ENCODE measurements at places on chromosomes 3 and 15. TPM values are rescaled to one million over a fixed set of nuclear protein-coding genes. Genes with fewer than 3 reads are reported as not detected.
A peak's percentile ranks its signal among the peaks of the same experiment; 100 is the strongest.

GRCh38 chr3:59052803-59053411 is 3.1 kb upstream of the CFAP20DC start:
- DNase-seq: no peak

- DNase-seq: no peak
These were observed 402.3 kb upstream of the TGFBR2 start for GRCh38 chr3:30204126-30204525.

- DNase-seq: no peak
These were observed 453.6 kb upstream of the THBS1 start for GRCh38 chr15:39127151-39127790.

GRCh38 chr3:186083746-186084145 is 25.1 kb downstream of the ETV5 start:
- no peak for DNase-seq

- no peak for DNase-seq
These were observed 41.3 kb upstream of the ETV5 start for GRCh38 chr3:186150041-186150830.

- no peak for DNase-seq
These were observed 102.9 kb upstream of the KLF13 start for GRCh38 chr15:31223478-31224350.

GRCh38 chr15:49085696-49086459 is 39.6 kb upstream of the SECISBP2L start:
- no peak for DNase-seq

DNA sequence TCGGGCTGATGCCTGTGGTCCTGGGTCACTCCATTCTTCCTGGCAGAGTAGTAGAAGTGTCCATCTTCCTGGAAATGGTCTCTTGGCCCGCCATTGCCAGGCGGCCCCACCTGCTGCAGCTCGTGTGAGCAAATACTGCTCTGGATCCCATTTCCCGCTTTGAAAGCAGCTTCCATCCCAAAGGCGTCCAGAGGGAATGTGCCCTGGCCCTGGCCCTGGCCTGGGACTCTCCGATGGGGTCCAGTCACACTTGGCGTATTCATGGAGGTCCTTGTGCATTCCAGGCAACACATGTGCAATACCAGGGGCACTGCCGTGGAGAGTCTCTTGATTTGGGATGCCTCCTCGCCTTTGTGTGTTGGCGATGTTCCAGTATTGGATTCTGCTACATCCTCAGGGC is 111.1 kb downstream of the SNRPN start:
- no peak for DNase-seq

- no peak for DNase-seq
These were observed 1444.5 kb upstream of the CADM2 start for GRCh38 chr3:83514130-83514914.

DNA sequence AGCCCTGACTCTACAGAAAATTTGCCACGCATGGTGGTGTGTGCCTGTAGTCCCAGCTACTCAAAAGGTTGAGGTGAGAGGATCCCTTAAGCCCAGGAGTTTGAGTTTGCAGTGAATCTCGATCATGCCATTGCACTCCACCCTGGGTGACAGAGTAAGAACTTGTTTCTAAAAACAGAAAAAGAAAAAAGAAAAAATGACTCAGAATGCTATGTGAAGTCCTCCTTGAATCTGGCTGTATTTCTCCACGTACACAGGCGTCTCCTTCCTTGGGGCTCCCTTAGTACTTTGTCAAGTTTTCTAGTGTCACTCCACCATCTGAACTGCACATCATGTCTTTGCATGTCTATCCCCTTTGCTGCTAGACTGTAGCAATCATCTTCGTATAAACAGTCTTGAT is 104.4 kb downstream of the LMLN start:
- no peak for DNase-seq

- no peak for DNase-seq
These were observed 238.6 kb downstream of the CHL1 start for GRCh38 chr3:435161-435560.

DNA sequence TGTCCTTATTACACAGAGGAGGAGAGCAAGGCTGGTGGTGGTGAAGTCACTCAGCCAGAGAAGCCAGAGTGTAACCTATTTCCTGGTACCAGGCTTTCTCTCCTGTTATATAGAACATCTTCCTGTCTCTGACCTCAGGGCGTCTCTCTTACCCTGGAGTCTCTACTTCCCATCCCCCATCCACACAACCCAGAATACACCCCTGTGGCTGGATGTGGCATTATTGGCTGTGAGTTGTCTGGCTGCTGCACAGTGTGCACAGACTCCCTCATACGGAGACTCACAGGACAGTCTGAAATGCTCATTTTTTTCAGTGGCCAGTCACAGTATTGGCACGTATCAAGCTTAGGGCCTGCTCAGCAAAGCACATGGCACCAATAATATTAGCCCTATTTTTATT is 8.6 kb downstream of the PODXL2 start:
- DNase-seq: no peak

GRCh38 chr15:78767331-78767951 is 43.8 kb downstream of the ADAMTS7 start:
- DNase-seq: peak; percentile 39

GRCh38 chr3:74640211-74640610 is 25.8 kb upstream of the CNTN3 start:
- DNase-seq: no peak

- no peak for DNase-seq
These were observed 190.6 kb downstream of the PLCL2 start for GRCh38 chr3:17075358-17075757.

- DNase-seq: no peak
These were observed 73.3 kb downstream of the USP13 start for GRCh38 chr3:179726075-179726699.

GRCh38 chr3:118543832-118544231 is 490.8 kb downstream of the IGSF11 start:
- DNase-seq: no peak

DNA sequence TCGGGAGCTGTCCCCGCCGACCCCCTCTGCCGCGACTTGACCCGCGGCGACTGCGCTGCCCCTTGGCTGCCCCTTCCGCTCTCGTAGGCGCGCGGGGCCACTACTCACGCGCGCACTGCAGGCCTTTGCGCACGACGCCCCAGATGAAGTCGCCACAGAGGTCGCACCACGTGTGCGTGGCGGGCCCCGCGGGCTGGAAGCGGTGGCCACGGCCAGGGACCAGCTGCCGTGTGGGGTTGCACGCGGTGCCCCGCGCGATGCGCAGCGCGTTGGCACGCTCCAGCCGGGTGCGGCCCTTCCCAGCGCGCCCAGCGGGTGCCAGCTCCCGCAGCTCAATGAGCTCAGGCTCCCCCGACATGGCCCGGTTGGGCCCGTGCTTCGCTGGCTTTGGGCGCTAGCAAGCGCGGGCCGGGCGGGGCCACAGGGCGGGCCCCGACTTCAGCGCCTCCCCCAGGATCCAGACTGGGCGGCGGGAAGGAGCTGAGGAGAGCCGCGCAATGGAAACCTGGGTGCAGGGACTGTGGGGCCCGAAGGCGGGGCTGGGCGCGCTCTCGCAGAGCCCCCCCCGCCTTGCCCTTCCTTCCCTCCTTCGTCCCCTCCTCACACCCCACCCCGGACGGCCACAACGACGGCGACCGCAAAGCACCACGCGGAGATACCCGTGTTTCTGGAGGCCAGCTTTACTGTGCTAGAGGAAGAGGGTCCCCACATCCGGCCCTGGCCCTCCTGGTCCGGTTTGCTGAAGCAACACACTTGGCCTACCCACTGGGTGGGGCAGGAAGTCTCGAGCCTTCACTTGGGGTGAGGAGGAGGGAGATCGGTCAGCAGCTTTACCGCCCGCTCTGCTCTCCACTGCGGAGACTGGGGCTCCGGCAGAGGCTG is at the start of gene RASSF1:
Gene RASSF1, minus strand, starts transcription at position 389 of the 882 bp plus-strand sequence. Its CDS starts 31 bp downstream, at position 358.
- DNase-seq: peak; percentile 86

DNA sequence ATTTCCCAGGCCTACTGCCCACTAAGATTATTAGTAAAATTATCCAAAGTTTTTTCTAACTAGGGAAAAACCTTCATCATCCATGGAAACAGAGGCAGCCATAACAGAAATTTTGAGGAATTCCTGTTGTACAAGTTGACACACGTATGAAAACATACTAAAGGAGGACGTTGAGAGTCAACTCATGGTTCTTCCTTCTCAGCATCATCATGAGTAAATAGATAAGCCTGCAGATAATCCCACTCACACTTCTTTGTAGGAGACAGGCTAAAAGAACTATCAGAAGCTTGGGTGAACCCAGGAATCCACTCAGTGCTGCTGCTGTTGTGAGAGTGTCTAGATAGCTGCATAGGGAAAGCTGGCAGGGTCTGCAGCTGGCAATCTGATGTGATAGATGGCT is 694.8 kb upstream of the NR2F2 start:
- DNase-seq: no peak

- DNase-seq: no peak
These were observed 41.6 kb upstream of the DLG1 start for GRCh38 chr3:197339841-197340520.

DNA sequence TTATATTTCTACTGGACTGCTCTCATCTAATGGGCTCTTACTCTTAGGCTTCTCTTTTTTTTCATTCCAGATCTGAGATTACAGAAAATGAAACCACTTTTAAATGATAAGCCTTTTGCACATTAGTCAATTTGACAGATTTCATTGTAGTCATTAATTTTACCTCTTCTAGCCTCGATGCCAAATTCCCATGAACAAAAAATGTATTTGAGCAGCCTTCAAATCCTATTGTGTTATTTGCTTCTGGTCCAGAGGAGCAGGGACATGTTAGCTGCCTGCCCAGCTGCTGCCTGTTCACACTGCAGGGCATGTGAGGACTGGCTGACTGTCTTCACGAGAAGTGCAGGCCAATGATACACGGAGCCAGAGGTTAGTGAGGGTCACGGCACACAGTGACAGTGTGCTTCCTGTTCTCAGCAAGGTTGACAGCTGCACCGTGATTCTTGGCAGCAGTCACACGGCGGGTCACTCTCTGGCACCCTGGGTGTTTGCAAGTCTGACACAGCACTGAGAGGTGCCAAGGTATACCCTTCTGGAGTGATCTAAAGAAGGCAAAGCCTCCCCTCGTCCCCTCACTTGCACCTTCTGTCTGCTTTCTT is 40.8 kb downstream of the KAT2B start:
- peak; percentile 95 for DNase-seq

DNA sequence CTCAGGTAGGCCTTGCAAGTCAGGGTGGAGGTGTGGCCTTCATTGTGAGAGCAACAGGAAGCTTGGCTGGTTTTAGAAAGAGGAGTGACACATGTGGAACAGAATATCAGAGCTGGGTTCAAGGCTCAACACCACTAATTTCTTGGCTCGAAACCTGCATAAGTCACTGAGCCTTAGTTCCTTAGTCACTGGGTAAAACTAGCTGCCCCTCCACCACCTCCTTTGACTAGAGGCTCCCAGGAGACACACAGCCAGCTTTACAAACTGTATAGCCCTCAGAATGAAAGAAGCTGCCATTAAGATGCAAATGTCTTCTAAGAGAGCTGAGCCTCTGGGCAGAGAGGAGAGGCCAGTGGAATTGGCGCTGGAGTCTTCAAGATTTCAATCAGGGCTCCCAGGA is 67.7 kb downstream of the CERS3 start:
- no peak for DNase-seq

GRCh38 chr15:72932472-72932871 is 119.8 kb upstream of the NEO1 start:
- no peak for DNase-seq

DNA sequence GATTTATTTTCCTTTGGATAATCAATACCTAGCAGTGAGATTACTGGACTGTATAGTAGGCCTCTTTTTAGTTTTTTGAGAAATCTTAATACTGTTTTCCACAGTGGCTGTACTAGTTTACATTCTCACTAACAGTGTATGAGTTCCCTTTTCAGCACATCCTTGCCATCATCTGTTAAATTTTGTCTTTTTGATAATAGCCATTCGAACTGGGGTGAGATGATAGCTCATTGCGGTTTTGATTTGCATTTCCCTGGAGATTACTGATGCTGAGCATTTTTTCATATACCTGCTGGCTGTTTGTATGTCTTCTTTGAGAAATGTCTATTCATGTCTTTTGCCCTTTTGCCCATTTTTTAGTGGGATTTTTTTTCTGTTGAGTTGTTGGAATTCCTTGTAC is 210.8 kb downstream of the CGGBP1 start:
- DNase-seq: no peak

GRCh38 chr15:73872346-73872745 is 1.0 kb upstream of the TBC1D21 start:
- DNase-seq: no peak

GRCh38 chr3:55511895-55512570 is 24.9 kb upstream of the WNT5A start:
- no peak for DNase-seq

GRCh38 chr15:80090879-80091503 is 31.5 kb downstream of the ZFAND6 start:
- DNase-seq: no peak

DNA sequence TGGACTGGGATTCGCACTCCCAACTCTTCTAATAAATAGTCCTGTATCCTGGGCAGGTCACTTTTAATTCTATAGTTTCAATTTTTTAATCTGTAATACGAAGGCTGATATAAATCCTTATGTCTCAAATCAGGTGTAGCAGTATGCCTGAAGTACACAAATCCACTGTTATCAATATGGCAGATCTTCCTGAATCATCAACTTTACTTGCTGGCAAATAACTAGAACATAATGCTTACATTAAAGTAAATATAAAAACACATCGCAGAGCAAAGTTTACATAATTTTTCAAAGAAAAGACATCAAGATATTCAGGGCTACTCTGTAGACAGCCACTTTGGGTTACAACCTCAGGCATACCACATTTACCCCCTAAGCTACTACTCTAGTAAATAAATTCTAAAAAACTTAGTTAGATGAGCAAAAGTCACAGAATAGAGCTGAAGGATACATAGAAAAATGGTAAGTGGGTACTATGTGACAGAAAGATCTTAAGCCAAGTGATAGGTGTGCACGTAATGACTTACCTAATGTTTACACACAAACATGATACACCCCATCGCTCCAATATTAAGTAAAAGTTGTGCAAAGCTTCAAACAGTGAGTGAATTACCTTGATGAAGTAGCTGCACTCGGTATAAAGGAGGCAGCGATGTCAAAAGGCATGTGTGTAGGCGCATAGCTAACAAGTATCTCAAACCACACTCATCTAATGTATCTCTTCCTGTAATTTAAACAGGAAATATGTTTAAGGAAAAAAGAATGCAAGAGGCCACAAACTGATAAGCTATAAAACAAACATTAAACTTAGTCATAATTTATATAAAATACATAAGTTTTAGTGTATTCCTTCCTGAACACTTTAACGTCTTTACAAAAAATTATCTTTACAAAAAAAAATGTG is 127.9 kb downstream of the DMXL2 start:
- no peak for DNase-seq

Gene CPNE9
- not detected for total RNA-seq

Gene SSUH2
- 0.24 TPM for total RNA-seq

Gene ZNF35
- 5.7 TPM for total RNA-seq

Gene KNG1
- total RNA-seq: not detected

Gene RAF1
- total RNA-seq: 109 TPM

Gene PSMA4
- total RNA-seq: 94.3 TPM

Gene CPEB1
- 1.6 TPM for total RNA-seq

Gene DNAJC13
- total RNA-seq: 27.3 TPM

Gene TRH
- total RNA-seq: not detected

Gene CAMK2N2
- not detected for total RNA-seq

Gene FES
- 7.1 TPM for total RNA-seq

Gene CCR3
- total RNA-seq: not detected

Gene DPH3
- 51.4 TPM for total RNA-seq

Gene ALDH1A2
- 2.7 TPM for total RNA-seq

Measured in psoas muscle (tissue), 8 donors.